ENCODE measurements at places on chromosomes 12 and 14.
A peak's percentile ranks its signal among the peaks of the same experiment; 100 is the strongest.

DNA sequence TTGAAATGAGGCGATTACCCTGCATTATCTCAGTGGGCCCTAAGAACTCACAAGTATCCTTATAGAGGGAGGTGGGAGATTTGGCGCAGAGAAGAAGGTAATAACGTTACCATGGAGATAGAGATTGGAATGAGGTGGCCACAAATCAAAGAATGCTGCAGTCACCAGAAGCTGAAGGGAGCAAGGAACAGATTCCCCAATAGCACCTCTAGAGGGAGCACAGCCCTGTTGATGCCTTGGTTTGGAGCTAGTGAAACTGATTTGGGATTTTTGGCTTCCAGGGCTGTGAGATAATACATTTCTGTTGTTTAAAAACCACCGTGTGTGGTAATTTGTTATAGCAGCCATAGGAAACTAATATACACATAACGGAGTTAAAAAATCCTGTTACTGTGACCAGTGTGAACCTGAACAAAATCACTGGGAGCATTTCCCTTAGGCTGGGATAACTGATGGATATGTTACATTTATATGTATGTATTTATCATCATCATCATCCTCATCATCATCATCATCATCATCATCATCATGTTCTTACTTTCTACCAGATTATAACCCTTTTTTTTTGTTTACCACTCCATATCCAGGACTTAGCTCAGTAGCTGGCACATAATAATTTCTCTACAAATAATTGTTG is 100.3 kb downstream of the LIN7A start:
- no peak for DNase-seq

GRCh38 chr14:20601522-20601921 is 10.3 kb upstream of the RNASE12 start:
- DNase-seq: no peak

DNA sequence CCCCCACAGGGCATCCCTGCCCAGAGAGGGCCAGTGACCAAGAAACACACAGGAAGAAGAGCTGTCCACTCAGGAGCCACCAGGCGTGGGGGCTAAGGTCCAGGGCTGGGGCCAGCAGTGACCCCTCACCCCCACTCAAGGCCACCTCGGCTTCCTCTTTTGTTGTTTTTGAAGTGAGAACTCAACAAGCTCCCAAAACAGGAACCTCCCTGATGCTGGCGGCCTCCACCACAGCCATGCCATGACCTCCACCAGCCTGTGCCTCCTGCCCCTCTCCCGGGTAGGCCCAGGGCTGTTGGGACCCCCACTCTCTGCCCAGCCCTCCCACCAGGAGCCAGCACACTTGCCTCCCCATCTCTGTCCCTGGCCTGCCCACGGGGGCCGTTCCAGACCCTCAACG is 7.8 kb downstream of the AKT1 start:
- DNase-seq: no peak

DNA sequence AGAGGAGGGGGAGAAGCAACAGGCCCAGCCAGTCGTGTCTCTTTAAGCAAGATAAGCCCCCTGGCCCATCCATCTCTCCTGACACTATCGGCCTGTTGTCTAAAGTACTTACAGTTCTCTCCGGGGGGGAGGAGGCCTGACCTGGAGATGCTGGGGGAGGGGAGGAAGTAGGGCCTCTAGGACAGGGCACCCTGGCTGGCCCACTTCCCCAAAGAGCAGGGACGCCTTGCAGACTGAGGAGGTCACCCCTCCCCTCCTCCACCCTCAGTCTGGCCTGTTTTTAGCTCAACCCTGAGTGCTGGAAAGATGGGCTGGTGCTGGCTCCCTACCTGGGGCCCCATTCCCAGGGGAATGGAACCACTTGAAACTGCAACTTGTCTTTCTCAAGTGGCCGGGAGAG is 70.3 kb downstream of the TBX5 start:
- DNase-seq: no peak

DNA sequence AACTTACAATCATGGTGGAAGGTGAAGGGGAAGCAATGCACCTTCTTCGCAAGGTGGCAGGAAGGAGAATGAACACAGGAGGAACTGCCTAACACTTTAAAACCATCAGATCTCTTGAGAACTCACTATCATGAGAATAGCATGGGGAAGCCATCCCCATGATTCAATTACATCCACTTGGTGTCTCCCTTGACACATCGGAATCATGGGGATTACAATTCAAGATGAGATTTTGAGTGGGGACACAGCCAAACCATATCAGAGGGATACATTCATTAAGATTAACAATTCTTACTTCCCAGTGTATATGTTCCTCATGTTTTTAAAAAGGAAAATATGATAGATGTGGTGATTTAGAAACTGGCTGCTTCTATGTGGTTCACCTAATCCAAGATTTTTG is 117.9 kb downstream of the PDE3A start:
- no peak for DNase-seq

GRCh38 chr12:120156315-120157259 is 37.9 kb downstream of the GCN1 start:
- DNase-seq: no peak

DNA sequence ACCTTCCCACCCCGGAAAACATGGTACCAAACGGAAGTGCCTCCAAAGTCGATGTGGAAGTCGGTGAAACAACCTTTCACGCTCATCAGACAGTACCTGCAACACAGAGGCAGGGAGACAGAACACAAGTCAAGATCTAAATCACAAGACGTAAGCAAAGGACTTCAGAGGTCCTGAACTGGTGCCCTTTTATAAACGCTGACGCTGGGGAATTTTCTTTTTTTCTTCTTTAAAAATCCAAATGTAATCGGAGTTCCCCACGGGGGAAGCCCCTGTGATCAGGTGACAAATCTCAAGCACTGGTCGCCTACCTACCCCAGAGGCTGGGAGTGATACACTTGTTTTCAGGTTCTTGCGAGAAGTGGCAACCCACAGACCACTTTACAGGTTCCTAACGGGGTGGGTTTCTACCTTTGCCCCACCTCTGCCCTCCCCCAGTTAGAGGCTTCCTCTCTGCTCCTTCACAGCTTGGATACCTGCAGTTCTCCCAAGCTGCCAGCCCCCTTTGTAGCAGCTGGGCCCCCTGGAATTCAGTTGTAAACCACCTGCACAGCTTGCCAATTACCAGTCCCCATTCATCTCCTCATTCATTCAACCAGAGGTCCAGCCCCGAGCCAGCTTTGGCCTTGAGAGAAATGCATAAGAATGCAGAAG is 46.2 kb downstream of the KDM2B start:
- peak; percentile 63 for DNase-seq

DNA sequence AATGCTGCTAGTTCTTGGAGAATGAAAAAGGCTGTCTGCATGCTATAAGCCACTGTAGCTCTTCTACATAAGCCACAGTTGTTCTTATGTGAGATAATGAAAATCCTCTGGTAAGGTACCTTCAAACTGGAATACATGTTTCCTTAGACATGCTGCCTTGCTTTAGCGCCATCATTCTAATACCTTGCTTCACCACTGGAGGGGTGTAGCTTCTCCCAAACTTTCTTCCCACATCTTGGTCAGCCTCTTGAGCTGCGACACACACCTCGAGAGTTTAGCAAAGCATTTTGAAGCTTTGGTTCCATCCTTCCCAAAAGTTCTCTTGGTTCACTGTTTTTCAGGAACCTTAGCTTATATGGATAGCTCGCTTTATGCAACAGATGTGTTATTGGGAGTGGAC is 69.5 kb downstream of the NKX2-1 start:
- no peak for DNase-seq

- DNase-seq: no peak
These were observed 159.4 kb downstream of the NELL2 start for GRCh38 chr12:44716711-44717110.

DNA sequence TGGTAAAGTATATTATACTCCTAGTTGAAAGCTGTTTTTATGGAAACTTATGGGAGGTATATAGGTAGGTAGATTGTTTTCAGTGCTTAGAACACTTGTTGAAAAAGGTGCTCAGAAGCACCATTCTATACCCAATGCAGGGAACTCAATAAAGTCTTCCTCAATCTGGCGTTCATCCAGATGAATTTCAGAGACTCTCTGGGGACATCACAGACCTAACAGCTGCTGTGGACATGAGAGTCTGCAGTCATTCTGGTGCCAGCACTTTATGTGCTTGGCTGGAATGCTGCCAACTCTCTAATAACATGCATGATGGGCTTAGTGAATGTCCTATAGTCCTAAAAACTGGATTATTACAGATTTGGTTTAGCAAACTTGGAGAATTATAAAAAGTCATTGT is 115.9 kb downstream of the NTN4 start:
- no peak for DNase-seq

- DNase-seq: peak; percentile 16
These were observed 636 bp downstream of the DUSP6 start for GRCh38 chr12:89351489-89352241.

DNA sequence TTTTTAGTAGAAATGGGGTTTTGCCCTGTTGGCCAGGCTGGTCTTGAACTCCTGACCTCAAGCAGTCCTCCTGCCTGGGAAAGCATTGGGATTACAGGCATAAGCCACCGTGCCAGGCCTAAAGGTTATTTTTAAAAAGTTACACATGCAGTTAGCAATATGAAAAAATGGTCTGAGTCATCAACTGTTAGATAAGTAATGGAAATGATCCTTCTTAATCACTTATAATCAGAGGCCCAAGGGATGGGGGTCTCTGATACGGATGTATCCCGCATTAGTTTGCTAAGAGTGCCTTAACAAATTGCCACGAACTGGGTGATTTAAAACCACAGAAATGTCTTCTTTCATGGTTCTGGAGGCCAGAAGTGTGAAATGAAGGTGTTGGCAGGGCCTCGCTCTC is 54.1 kb upstream of the FERMT2 start:
- DNase-seq: no peak

- no peak for DNase-seq
These were observed 12.7 kb upstream of the RAN start for GRCh38 chr12:130859161-130859560.

DNA sequence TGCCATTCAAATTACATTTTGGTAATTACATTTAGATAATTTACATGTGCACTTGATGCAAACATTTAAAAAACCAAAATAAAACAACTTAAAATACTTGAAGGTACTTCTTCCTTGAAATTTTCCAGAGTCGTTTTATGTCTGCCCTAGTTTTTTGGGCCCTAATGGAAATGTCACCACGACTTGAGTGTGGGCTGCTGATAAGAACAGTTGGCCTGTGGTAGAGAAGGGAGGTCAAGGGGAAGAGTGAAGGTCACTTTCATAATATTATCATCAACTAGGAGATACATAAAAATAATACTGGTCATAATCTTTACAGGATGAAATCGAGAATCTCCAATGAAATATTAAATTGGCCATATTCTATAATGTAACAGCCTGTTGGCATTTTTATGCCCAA is 23.1 kb downstream of the ZDHHC17 start:
- DNase-seq: no peak

GRCh38 chr14:68466491-68466977 is 326.3 kb downstream of the ZFP36L1 start:
- DNase-seq: no peak

- DNase-seq: no peak
These were observed 96.0 kb upstream of the WSCD2 start for GRCh38 chr12:108033090-108033489.

- DNase-seq: no peak
These were observed 10.2 kb downstream of the PPFIBP1 start for GRCh38 chr12:27534060-27534764.

DNA sequence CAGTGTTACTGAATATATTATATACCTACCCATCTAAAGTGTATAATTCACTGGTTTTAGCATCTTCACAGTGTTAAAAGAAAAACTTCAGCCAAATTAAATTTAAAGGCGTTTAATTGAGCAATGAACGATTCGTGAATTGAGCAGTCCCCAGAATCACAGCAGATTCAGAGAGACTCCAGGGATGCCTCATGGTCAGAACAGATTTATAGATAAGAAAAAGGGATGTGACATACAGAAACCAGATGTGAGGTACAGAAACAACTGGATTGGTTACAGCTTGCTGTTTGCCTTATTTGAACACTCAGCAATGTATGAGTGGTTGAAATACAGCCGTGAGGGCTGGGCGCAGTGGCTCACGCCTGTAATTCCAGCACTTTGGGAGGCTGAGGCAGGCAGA is 84.6 kb downstream of the WNK1 start:
- DNase-seq: no peak

DNA sequence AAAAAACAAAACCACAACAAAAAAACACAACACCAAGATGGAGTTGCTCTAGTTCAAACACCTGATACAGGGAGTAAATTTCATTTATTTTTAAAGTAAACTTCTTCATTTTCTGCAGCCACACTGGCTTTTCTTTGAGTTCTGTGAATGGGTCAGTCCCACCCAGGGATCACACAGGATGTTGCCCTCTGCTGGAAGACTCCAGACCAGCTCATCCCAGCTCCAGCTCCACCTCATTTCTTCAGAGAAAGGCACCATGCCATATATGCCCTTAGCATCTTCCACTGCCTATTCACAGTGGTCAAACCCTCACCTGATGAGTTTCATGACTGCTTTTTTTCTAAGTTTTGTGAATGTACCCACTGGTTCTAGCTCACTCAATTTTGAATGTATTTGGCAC is 8.0 kb downstream of the GLIPR1 start:
- no peak for DNase-seq

- DNase-seq: no peak
These were observed 374.9 kb downstream of the SLC6A15 start for GRCh38 chr12:84537666-84538065.
